ENCODE measurements at places on chromosomes 5 and 9.

GRCh38 chr9:22108581-22109370 is 99.7 kb upstream of the CDKN2B start:
- DNase-seq, result no peak

DNA sequence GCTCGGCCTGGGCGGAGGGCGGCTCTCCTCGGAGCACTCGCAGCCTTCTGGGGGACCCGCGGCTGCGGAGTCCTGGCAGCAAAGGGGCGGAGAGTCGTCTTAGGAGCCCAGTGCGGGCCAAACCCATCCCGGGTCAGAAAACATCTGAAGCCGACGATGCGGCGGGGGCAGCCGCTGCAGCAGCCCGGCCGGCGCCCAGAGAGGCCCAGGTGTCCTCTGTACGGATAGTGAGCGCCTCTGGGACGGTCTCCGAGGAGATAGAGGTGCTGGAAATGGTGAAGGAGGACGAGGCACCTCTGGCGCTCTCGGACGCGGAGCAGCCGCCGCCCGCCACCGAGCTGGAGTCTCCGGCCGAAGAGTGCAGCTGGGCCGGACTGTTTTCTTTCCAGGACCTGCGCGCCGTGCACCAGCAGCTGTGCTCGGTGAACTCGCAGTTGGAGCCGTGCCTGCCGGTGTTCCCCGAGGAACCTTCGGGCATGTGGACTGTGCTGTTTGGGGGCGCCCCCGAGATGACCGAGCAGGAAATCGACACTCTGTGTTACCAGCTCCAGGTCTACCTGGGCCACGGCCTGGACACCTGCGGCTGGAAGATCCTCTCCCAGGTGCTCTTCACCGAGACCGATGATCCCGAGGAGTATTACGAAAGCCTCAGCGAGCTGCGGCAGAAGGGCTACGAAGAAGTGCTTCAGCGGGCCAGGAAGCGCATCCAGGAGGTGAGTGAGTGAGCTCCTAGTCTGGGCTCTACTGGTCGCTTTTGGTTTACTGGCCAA is 1.2 kb downstream of the JMY start:
- peak; percentile 30 for DNase-seq

- no peak for DNase-seq
Measured at GRCh38 chr5:91493086-91493485, 110.0 kb upstream of the ARRDC3 start.

DNA sequence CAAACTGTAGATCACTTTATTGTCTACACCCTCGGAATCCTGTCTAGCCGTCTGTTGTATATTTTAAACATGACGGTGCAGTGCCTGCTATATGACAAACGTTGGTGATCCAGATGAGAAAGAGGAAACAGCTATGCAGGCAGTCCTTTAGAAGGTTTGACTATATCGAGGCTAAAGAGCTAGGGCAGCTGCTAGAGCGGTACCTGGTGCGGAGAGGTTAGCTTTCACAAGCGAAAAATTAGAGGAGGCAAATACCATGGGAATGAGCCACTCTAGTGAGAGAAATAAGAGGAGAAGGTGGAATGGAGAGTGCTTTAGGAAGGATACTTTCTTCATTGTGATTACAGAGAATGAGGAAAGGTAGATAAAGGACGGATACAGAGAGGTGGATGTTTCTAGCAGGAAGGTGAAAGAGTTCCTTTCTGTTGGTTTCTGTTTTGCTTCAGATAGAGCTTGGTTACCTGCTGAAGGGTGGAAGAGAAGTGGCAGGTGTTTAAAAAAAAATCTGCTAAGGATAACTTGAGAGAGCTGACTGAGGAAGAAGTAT is 959 bp upstream of the FBXL17 start:
- no peak for DNase-seq

DNA sequence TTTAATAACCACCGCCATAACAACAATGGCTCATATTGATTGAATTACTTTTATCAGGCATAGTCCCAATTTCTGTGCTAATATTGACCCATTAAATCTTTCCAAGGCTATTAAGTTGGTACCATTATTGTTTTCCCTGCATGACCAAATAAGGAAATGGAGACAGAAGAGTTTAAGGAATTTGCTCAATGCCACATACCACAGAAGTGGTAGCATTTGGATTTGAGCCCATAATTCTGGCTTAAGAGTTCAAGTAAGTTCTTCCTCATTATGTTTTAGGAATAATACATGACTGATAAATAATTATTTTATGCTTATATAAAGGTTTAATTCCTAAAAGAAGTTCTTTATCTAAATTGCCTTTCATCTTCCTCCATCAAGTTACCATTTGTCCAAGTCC is 43.4 kb upstream of the HAPLN1 start:
- DNase-seq, result no peak

DNA sequence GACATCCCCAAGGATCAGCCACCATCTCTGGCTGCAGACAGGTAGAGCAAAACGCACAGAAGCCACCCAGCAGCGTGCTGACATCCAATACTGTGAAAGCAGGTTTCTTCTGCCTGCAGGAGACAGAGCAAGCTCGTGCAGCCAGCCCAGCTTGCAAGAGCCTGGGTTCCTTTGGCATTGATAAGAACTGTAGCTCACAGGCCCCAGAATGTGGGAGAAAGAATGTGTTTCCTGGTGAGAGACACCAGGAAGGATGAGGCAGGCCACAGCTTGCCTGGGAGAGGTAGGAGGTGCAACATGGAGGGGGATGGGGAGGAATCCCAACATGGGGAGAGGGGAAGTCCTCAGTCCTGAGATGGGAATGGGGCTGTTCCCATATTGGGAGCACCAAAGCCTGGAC is 34.0 kb upstream of the ARAP3 start:
- DNase-seq, result no peak

GRCh38 chr5:26601563-26601962 is 436.8 kb downstream of the CDH9 start:
- no peak for DNase-seq

DNA sequence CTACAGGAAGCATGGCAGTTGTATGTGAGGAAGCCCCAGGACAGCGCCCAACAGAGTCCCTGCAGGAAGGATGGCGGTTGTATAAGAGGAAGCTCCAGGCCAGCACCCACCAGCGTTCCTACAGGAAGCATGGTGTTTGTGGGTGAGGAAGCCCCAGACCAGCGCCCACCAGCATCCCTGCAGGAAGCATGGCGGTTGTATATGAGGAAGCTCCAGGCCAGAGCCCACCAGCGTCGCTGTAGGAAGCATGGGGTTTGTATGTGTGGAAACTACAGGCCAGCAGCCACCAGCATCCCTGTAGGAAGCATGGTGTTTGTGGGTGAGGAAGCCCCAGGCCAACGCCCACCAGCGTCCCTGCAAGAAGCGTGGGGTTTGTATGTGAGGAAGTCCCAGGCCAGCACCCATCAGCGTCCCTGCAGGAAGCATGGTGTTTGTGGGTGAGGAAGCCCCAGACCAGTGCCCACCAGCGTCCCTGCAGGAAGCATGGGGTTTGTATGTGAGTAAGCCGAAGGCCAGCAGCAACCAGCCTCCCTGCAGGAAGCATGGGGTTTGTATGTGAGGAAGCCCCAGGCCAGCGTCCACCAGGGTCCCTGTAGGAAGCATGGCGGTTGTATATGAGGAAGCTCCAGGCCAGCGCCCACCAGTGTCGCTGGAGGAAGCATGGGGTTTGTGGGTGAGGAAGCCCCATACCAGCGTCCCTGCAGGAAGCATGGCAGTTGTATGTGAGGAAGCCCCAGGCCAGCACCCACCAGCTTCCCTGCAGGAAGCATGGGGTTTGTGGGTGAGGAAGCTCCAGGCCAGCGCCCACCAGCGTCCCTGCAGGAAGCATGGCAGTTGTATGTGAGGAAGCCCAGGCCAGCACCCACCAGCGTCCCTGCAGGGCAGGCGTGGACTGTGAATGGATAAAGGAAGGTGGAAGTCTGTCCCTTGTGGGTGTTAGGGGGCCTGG is 79.0 kb downstream of the DAP start:
- no peak for DNase-seq

DNA sequence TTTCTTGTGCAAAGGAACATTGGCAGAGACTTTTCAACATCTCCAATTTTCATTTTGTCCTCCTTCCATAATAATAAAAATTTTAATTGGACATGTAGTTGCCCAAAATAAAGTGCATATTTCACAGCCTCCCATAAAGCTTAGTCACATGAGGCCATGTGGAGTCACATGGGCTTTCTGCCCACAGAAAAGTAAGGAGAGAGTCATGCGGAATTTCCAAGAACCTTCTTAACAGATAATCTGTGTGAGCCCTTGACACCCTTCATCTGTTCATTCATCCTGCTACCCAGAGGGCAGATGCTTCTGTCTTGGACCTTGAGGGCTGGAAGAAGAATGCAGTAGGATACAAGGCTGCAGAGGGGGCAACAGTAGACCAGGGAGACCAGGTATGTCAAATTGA is 60.7 kb downstream of the APTX start:
- DNase-seq, result no peak

- no peak for DNase-seq
Measured at GRCh38 chr9:129317179-129318011, 139.3 kb upstream of the IER5L start.

GRCh38 chr9:73640971-73641370 is 489.3 kb downstream of the ANXA1 start:
- DNase-seq, result no peak

- DNase-seq, result no peak
Measured at GRCh38 chr5:169219351-169219750, 81.6 kb downstream of the SLIT3 start.

- no peak for DNase-seq
Measured at GRCh38 chr5:154520861-154521453, 42.9 kb upstream of the HAND1 start.

DNA sequence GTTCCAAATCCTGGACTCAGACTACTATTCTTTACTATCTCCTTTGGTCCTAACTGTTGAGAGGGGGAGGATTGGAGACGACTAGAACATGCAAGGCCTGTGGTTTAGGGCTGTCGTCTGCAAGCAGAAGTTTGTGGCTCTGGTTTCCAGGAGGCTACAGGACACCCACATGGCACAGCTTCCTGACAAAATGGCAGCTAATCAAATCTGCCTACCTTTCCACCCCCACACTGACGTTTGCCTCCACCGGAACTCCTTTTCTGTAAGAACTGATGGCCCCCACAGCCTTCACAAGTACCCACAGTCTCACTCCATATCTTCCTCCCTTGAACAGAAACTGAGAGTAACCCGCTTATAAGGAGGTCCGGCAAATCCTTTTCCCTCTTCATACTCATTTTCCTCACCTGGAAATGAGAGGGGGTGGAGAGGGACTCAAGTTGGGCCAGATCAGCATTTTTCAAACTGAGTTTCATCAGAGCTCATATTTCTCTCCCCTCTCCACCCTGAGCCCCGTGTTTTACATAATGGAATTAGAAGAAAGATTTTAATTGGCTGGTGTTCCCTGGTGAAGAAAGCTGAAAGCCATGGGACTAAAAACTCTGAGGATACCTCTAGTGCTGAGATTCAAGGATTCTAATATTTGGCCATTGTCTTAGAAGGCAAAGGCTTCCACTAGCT is 5.2 kb downstream of the SLC31A2 start:
- peak; percentile 12 for DNase-seq

GRCh38 chr9:1957856-1958255 is 57.3 kb upstream of the SMARCA2 start:
- no peak for DNase-seq

DNA sequence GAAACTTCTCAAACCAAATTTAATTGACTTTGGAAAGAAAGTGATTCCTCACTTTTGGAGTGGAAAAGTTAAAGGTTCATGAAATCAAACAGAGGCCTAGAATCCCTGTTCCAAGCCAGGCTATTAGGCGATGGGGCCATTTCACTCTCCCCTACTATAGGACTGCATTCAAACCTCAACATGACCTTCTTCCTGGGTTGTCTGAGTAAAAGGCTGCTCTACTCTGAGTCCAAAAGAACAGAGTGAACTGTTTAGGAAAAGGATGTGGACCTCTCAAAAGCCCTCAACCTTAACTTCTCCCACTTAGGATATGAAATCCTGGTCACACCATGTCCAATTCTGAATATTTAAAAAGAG is 15.8 kb downstream of the C5orf52 start:
- DNase-seq, result no peak

DNA sequence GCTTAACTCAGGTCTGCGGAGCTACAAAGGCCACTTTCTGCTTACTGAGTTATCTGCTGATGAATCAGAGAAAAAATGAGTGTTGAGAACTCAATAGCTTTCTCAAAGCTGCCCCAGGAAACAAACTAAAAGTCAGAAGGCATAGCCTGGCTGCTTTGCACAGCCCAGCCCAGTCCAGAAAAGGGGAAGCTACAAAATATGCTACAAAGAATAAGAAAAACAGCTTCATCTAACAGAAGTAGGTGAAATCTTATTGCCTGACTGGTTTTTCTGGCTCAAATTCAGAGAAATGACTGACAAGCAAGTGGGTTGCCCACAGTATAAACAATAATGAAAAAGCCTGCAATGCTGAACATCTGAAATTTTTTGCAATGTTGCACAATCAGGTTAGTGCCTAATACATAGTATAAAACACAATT is 156.2 kb downstream of the PPP2R2B start:
- no peak for DNase-seq

- DNase-seq, result peak; percentile 13
Measured at GRCh38 chr5:157744051-157745011, 819 bp downstream of the LSM11 start.

GRCh38 chr9:81694541-81694940 is 5.2 kb upstream of the TLE1 start:
- no peak for DNase-seq

GRCh38 chr5:1666812-1667588 is 132.6 kb downstream of the MRPL36 start:
- DNase-seq, result peak; percentile 59

DNA sequence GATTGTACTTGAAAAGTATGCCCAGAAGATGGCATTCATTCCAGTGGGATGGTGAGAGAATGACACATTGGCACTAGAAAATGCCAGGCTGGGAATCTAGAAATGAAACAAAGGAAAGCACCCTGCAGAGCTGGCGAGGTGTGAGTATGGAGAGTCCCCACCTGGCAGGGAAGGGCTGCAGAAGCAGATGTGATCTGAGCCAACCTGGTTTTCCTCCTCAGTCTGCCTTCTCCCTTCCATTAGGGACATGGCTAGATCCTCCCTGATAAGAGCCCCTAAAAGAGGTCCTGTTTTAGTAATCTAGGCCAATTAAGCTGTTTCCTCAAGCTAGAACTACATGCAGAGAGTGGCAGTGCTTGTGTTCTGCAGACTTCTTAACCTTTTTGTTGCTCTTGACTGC is 24.7 kb upstream of the TNFSF15 start:
- no peak for DNase-seq

DNA sequence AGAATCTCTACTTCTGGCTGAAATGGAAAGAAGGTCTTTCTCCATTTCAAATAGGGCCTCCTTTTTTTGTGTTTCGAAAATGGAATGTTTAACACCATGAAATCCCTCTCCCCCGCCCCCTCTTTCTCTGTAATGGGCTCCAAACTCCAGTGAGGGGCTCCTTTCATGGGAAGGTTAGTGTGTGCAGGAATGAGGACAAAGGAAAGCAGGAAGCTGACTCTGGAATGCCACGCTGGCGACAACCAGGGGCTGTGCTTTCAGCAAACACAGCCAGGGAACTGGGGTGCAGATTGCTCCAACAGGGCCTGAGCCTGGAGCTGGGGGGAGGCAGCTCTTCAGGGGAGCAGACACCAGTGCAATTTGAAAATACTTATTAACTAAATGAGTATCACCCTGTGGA is 82.8 kb downstream of the CRB2 start:
- DNase-seq, result no peak

GRCh38 chr9:76810377-76810957 is 46.2 kb downstream of the PCA3 start:
- DNase-seq, result no peak
